ENCODE measurements at places on chromosomes 4 and X.

DNA sequence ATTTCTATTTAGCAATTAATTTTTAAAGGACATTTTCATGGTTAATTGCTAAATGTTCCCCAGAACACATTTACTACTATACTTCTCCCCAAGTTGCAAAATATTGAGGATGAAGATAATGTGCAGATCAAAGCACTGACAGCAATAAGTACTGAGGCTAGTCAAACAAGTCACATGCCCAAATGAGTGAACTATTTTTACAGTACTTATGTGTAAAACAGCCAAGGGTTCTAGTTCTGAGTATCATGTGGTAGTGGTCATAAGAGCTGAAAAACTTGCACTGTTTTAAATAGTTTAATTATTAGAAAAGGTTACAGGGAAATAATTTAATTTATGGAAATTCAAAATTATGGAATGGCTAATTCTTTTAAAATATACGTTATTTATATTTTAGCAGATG is 3.8 kb downstream of the GALNTL6 start:
- DNase-seq, result no peak

GRCh38 chr4:22170353-22170752 is 221.8 kb upstream of the KCNIP4 start:
- peak; percentile 53 for DNase-seq

DNA sequence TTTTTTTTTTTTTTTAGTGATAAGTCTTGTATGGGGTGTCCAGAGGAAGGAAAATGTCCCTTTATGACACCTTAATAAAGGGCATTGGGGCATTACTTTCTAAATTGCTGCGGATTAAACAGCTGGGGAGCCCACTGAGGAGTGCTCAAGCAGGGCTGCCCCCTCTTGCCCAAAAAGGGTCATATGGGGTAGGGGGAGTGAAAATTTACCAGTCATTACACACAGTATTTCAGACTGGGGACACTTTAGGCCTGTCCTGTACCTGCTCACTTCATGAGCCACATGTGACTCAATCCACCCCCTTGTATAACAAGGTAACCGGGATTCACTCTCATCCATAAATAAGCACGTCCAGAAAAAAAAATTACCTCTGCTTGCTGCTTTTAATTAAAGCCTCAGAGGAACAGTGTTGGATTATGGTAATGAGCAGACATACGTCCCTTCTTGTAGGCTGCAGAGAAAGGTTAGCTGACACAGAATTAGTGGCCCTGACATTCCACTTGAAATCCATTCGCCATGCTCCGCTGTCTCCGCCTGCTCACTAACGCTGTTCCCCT is 1.8 kb downstream of the PRDM8 start:
- no peak for DNase-seq

DNA sequence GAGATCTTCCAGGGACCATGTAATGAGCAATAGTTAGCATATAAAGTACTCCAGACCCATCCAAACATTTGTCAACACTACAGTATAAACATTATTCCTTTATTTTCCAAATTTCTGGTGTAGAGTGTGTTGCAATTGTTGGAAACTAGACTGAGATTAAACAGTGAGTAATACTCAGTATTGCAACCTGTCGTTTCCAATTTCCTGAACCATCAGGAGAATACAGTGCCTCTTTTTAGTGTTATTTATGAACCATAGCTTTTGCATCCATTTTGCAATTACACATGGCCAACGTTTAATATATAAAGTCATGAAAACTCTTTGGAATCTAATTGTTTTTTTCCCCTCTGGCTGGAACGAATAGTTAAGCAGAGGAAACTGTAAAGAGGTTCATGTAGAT is 58.3 kb upstream of the DHRSX start:
- no peak for DNase-seq

DNA sequence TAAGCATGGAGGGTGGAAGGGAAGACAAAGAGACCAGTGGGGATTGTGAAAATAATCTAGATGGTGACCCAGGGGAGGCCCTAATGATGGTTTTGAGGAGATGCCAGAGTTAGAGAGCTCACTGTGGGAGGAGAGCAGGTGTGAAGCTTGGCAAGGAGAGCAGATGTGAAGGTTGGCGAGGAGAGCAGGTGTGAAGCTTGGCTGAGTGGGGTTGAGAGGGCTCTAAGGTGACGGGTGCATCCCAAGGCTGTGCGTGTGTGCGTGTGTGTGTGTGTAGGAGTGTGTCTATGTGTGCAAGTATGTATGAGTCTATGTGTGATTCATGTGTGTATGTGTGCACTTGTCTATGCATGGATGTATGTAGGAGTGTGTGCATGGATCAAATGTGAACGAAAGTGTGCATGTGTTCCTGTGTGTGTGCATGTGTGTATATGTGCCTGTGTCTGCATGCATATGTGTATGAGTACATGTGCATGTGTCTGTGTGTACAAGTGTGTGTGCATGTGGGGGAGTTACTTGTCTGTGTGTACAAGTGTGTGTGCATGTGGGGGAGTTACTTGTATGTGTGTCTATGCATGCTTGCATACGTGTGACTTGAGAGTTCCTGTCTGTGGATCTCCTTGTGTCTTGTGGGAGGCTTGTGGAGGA is 72.0 kb downstream of the EVC start:
- no peak for DNase-seq

DNA sequence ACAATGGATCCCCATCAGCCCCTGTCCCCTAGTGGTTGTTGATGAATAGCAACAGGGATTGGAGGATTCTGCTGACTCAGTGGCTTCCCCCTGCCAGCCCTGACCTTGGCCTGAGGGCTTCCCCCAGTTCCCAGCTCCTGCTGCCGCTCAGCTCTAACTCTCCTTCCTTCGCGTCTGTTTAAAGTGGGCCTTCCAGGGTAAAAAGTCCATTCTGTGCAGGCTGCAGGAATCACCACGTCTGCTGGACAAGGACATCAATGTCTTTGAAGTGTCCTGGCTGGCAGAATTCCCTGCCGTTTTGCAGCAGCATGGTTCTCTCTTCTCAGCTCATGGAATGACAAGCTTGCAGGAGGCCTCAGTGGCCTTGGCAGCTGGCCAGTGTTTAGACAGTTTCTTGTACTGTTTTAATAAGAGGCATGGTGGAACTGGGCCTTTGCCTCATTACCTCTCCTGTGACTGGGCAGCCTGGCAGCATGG is 152.5 kb upstream of the STX18 start:
- no peak for DNase-seq

- DNase-seq, result no peak
Observed at GRCh38 chrX:11329021-11329420, 35.8 kb downstream of the AMELX start.

DNA sequence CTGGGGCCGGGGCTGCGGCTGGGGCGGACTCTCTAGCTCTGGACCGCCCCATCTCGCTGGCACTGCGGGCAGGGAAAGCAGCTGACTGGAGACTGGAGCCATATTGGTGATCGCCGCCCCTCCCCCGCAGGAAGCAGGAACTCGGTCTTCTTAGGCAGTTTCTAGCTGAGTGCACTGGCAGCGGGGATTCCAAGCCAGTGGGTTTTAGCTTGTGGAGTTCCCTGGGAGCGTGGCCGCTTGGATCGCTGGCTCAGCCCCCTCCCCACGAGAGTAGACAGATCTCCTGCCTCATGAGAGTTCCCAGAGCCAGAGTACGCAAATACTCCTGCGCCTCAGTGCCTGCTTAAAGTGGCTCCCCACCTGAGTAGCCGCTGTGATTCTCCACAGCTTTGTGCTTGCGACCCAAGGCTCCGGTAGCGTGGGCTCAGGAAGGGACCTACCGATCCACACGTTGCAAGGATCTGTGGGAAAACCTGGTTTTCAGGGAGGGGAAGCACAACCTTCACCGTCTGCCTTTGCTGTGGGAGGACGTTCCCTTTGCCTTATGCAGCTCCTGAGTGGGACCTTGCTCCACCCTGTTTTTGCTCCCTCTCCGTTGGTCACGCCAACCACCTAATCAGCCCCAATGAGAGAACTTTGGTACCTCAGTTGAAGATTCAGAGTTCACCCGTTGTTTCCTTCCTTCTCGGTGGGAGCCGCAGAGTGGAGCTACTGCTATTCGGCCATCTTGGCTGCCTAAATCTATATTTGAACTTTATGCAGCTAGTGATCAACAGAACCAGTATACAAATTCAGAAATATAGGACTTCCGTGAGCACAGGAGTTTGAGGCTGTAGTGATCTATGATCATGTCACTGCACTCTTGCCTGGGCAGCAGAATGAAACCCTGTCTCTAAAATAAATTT is 803.9 kb upstream of the PCDH10 start:
- no peak for DNase-seq

GRCh38 chr4:30073011-30073710 is 647.0 kb upstream of the PCDH7 start:
- no peak for DNase-seq

DNA sequence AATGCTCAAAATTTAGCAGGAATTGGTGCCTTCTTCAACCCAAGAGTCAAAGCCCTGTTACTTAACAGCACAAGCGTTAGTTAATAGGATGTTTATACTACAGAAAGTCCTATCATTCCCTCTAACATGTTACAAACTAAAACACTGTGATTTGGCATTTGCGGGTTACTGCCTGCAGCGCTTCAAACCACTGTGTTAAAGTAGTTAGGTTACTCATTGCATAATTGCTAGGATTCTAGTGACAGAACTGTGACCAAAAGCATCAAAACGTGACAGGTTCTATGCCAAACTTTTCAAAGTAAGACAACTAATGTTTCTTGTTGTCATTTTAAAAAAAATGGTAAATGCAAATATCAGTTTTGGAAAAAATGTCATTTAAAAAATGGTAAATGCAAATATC is 442.8 kb upstream of the ZFP42 start:
- DNase-seq, result no peak

- no peak for DNase-seq
Observed at GRCh38 chr4:24840826-24841543, 45.6 kb downstream of the SOD3 start.

DNA sequence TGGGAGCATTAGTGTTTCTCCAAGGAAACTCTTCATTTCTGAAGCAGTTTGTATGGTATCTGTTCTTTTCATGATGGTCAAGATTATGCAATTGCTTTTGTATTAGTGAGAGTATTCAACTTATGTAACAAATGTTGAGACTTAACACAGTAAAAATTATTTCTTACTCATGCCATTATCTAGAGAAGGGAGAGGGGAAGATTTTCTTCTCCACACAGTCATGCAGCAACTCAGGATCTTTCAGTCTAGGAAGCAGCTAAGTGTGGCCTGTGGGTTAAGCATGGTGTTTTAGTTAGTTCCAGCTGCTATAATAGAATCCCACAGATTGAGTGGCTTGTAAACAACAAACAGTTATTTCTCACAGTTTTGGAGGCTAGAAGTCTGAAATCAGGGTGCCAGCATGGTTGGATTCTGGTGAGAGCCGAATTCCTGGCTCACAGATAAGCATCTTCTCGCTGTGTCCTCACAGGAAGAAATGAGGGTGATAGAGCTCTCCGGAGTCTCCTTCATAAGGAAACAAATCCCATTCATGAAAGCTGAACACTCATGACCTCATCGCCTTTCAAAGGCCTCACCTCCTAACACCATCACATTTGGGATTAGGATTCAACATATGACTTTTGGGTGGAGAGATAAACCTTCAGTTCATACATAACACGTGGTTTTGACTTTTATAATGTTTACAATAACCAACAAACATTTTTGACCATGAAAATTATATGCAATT is 101.2 kb downstream of the FRMPD4 start:
- DNase-seq, result no peak

GRCh38 chr4:88177983-88178625 is 19.7 kb upstream of the ABCG2 start:
- peak; percentile 27 for DNase-seq

- DNase-seq, result no peak
Observed at GRCh38 chr4:100177126-100177525, 13.1 kb downstream of the DDIT4L start.

DNA sequence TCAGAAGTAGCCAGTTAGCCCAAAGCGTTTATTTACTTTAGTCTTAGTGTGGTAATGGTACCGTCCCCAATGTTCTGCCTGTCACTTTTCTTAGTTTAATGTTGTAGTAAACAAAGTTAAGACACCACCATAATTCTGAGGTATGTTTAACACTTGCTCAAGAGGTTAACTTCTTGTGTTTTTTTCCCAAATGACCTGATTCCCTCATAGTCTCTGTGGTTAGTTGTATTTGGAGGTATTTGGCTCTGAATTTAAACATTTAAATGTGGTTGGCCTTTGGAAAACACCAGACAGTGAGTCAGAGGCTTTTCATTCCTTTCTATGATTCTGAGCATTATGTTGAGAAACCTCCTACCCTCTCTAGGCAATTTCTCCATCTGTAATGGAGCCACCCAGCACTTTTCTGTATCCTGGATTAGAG is 47.9 kb downstream of the CXCL1 start:
- DNase-seq, result peak; percentile 95

- no peak for DNase-seq
Observed at GRCh38 chr4:6112606-6113290, 87.6 kb downstream of the JAKMIP1 start.

DNA sequence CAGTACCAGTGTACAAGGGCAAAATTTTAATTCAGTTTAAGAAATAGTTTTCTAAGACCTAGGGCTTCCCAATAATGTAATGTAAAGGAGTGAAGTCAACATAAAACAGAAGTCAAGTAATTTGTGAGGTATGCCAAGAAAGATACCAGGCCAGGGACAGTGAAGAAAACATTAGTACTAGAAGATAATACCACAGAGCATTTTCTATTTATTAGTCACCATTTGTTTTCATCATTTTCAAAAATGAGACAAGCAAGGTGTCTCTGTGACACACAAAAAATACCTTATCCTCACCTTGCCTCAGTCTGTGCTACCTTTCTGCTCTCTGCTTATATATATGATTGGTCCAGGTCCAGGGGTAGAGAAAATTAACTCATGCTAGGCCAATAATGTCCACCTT is 46.8 kb downstream of the VEGFC start:
- DNase-seq, result no peak

- no peak for DNase-seq
Observed at GRCh38 chr4:7910952-7911578, 28.6 kb downstream of the AFAP1 start.

GRCh38 chr4:15513545-15513944 is 43.9 kb downstream of the CC2D2A start:
- DNase-seq, result no peak

DNA sequence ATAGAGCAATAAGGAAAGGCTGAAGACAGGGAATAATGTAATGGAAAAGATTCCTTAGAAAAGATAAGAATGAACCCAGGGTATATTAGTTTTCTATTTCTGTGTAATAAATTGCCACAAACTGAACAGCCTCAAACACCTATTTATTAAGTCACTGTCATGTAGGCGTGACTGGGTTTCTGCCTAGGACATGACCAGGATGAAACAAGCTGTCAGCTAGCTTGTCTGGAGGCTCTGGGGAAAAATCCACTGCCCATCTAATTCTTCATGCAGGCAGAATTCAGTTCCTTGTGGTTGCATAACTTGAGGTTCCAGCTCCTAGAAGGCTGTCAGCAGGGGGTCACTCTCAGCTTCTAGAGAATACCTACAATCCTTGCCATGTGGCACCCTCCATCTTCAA is 277.7 kb downstream of the TMA16 start:
- DNase-seq, result no peak

DNA sequence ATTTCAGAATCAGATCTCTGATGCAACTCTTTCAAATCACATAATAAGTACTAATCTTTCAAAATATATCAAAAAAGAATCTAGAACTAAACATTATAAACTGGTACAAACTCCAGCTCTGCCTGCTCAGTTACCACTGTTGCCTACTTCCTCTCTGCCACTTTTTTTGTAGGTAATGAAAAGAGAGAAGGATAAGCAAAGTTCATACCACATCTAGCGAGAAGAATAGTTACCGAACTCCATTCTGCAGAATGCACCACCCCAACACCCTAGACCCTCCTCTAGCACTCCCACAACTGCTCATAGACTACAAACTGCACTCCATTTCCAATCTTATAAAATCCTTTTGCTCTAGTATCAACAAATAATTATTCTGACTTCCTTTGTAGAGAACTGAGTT is 19.7 kb upstream of the LRBA start:
- no peak for DNase-seq

- DNase-seq, result no peak
Observed at GRCh38 chr4:166341992-166342391, 469.0 kb downstream of the TLL1 start.

Measured in astrocyte of the cerebellum (primary cell).